ENCODE measurements at places on chromosomes 6 and 20.

- peak; percentile 34 for DNase-seq
Measured at GRCh38 chr20:33400812-33401183, 521 bp downstream of the CDK5RAP1 start.

GRCh38 chr6:135280375-135281136, 99.4 kb downstream of the MYB start:
- peak; percentile 96 for DNase-seq

DNA sequence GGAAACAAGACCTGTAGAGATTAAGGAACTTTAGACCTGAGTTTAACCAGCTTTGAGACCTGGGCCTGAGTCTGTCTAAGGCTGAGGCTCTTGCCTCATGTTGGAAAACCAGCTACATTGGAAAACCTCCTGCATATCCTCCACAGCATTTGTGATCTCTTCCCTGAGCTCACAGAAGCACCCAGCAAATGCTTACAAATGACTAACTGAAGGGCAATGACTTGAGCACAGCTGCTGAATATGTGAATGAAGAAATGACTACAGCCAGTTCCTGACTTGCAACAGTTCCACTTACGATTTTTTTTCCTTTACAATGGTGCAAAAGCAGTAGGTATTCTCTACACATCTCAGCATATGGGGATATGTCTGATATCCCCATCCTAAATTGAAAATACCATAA, 112.4 kb upstream of the RREB1 start:
- no peak for DNase-seq

GRCh38 chr20:35120012-35120701, 27.0 kb downstream of the EDEM2 start:
- peak; percentile 95 for DNase-seq

- no peak for DNase-seq
Measured at GRCh38 chr6:89984926-89985750, 90.9 kb downstream of the GJA10 start.

- peak; percentile 24 for DNase-seq
Measured at GRCh38 chr20:35767683-35768481, 3.9 kb upstream of the PHF20 start.

GRCh38 chr6:133740816-133741215, 148.1 kb upstream of the TCF21 start:
- no peak for DNase-seq

- peak; percentile 70 for DNase-seq
Measured at GRCh38 chr6:26155061-26155930, 68.1 kb downstream of the HFE start.

DNA sequence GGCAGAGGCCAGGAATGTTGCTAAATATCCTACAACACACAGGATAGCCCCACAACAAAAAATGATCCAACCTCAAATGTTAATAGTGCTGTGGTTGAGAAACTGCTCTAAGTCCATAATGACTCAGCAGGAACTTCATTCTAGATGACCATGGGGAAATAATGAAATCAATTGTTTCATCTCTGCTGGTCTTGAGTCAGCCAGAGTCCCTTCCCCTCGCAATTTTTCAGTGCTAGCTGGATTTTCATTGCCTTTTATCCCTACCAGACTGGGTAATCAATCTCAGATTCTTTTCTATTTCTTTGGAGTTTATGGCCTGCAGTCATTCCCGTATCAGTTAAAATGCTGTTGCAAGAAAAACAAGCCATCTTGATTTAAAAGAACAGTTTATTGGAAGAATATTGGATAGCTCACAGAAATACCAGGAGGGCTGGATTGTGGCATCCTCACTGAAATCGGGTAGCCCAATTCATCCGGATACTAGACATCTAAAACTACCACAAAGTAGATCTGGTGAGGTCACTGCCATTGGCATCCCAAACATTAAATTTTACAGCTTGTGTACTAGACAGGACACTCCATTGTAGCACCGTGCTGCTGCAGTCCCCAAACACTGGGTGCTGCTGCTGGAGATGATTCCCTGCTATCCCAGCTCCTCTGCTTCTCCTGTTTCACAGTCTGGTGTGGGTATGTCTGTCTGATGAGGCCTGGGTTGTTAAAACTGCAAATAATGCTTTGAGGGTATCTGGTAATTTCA, 30.3 kb upstream of the POPDC3 start:
- DNase-seq = peak; percentile 85

DNA sequence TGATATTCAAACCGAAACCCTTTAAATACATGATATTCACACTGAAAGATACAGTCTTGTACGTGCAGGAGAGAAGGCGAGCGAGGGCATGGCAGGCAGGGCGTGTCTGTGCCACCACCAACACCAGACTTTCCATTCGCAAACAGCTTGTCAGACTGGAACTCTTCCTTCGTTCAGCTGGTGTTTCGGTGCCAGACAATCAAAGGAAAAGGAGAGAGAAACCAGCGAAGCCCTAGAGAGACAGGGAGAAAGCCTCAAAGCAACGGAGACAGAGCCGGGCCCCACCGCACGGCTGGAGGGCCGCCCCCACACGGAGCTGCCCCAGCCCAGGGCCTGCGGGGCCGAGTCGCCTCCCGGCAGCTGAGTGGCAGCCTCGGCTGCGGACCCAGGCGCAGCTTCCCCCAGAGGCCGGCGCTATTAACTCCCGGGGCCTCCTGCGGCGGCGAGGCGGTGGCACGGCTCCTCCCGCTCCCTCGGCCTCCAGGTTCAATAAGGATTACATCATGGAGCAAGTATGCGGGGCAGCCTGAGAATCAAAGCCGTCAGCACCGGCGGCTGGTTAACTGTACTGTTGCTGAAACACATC, 32.1 kb upstream of the NR2E1 start:
- no peak for DNase-seq

DNA sequence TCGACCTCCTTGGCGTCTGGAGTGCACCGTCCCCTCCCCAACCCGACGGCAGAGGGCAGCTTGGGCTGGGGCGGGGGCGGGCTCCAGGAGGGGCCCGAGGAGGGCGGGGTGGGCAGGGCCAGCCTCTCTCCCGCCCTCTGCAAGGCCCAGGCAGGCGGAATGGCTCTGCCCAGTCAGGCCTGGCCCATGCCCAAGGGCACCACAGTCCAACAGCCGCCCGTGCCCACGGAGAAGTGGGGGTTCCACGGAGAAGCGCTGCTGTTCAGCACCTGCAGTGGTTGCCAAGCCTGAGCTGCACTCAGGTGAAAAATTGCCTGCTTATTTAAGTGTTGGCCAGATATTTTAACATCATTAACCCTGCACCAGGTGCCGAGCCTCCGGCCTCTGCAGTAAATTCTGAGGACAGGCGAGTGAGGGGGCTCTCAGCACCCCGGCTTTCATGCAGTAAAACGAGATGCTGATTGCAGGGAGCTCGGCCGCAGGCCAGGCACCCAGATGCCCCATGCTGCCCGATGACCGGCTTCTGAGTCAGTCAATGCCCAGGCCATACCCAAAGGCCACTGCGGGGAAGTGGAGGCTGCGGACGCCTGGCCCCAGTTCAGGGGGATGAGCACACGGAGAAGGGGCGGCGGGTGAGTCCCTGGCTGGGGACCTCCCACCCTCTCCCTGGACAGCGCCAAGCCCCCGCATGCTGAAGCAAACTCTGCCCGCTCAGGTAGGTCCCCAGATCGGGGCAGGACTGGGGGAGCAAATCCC, at the start of gene SRMS:
SRMS (minus strand) TSS at position 25 of the 756 bp plus-strand sequence. CDS start 286 bp downstream, outside the sequence.
- DNase-seq = no peak

DNA sequence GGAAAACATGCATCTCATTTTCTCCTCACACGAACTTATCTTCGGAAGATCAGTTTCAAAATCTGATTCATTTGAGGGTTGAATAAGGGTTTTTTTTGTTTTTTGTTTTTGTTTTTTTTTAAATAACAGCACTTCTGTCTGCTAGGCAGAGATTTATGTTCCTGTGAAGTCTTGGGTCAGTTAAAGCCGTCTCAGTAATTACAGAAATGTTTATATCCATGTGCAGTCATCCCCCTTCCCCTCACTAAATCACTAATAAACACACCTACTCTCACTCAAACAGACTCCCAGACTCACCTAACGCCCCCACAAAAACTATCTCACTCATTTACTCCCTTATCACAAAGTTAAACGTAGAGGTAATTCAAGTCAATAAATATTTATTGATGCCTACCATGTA, 214.2 kb upstream of the SUPT3H start:
- DNase-seq = no peak

DNA sequence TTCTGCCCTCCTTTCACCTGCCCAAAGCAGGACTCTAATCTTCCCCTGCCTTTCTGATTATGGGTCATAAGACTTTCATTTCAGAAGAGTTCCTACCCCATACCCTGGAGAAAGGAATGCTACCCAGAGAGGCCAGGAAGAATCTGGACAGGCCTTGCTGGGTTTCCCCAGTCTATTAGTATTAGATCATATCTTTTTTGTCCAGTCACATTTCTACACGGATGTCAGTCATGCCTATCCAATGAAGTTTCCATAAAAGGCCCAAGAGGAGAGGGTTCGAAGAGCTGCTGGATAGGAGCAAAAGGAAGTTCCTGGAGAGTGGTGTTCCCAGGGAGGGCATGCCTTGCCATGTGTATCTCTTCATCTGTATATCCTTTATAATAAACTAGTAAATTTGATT, 3.2 kb downstream of the POLH start:
- no peak for DNase-seq

Data from OCI-M1 (cell line).